Stimulated activated CD4-positive, alpha-beta T cell treated with anti-CD3 and anti-CD28 coated beads, Interleukin-1b, Interleukin-23, amount 100 ng/mL, for 48 hours (primary cell): ENCODE measurements at places on chromosomes 1 and 21.

DNA sequence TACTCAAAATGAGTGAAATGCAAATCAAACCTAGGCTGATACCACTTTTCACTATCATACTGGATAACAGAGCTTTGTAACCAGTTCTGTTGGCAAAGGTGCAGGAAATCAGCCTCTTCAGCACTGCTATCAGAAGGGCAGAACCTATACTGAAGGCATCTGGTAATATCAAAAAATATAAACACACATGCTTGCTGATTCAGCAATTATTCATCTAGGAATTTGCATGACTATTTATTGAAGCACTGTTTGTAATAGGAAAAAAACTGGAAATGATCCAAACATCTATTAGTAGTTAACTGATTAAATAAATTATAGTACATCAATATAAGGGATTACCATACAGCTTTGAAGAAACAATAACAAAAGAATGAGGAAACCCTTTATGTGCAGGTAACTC lies 21.4 kb downstream of the ARHGAP29 start:
- DNase-seq, result no peak

DNA sequence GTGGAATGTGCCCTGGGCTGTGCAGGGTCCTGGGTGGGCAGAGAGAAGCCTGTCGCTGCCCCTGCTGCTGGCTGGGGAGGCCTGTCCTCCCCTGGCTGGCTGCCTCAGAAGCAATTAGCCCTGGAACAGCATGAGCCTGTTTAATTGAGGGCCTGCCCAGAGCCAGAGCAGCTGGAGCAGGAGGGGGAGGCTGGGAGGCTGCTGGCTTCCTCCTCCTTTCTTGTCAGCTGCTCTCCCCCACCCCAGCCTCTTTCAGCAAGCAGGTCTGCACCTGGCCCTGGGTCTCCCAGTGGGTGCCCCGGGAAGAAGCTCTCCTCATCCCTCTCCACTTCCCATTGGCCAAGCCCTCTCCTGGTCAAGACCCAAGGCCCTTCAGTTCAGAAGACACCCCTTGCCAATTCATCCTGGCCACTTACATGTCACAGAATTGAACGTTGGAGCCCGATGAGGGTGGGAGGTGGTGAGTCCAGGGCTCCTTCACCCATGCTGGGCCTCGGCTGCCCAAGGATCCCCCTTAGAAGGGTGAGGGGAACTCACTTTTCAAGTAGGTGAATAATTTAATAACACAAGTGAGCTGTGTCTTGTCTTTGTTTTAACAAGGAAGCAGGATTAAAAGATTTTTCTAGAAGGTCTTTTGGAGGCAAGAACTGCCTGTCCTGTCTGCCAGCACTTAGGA lies 13.2 kb downstream of the AMPD2 start:
- no peak for DNase-seq

GRCh38 chr1:2990376-2991115 lies 30.7 kb upstream of the ACTRT2 start:
- DNase-seq, result no peak

GRCh38 chr1:182786223-182786994 lies 3.2 kb upstream of the NPL start:
- peak; percentile 43 for DNase-seq

DNA sequence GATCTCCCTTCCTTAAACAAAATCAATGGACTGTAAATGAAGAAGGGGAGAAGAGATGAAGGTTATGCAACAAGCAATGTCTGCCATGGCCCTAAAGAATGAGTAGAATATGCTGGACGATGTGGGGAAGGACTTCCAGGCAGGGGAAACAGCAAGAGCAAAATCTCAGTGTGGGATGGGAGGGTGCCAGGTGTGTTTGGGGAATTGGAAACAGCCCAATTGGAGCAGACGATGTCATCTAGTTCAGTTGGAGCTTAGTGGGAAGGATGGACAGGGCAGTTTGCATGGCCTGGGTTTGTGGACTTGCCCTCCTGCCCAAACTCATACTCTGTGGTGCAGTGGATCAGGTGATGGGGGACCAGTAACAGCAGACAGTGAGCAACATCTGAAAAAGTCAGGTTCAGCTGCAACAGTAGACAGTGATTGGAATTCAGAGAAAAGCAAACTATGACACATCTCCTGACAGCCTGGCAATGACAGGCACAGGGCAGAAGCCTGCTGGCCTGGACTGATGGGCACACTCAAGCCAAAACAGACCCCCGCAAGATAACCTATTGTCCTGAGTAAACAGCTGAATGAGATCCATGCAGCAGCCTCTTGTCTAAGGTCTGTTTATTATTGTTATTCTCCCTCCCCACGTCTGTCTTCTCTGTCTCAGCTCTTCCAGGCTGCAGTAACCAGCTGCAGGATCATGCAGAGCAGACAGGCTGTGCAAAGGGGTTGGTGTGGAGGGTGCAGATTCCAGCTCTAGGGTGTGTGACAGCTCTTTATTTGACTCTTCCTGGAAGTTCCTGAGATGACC lies 50.5 kb upstream of the PRELP start:
- DNase-seq, result no peak

DNA sequence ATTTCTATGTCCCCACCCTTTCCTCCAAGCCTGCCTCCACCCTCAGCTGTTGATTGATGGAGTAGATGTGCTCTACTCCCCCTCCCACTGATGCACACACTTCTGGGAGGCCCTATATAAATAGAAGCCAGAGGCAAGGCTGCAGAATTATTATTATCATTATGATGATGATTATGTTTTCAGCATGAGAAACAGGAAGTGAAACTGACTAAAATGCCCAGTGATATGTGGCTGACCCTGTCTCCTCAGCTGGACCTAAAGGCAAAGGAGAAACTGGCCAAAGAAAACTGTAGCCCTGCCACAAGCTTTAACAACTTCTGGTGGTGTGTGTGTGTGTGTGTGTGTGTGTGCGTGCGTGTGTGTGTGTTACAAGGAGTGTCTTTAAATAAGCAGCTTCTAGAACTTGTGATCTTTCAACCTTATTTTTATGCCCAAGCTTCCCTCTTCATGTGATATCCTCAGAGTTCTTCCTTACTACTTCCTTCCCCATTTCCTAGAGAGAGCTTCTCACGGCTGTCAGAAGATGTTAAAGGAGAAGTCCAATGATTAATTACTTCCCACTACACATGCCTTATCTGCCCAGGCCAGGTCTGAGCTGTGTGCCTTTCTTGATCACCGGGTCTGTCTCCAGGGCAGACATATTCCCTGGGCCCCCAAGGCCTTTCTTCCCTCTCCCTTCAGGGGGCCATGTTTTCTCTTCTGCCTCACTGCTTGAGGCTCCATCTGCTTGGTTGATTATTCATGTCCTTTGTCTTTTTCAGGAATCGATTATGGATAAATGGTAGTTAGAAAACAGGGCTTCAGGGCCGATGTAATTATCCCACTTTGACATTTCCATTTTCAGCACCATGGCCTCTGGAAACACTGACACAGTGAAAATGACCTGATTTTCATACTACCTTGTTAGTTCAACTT lies 11.6 kb upstream of the MAPKAPK2 start:
- no peak for DNase-seq

- no peak for DNase-seq
Measured at GRCh38 chr1:80818211-80818610, 982.5 kb upstream of the ADGRL2 start.

GRCh38 chr1:39758556-39759435 lies 12.4 kb downstream of the OXCT2 start:
- no peak for DNase-seq

DNA sequence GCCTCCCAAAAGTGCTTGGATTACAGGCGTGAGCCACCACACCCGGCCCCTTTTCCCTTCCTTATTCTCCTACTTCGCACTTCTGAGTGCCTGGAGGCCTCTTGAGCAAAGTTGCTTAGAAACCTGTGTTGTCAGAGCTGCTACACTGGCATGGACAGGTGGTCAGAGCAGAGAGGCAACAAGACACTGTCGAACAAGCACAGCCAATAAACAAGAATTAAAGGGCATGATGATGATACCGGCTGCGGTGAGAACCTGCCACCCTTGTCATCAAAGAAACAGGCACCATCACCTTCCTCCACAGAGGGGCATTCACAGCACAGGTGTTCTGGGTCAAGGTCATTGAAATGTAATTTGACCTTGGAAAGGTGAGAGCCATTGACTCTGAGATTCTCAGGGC lies 23.3 kb downstream of the STUM start:
- no peak for DNase-seq

DNA sequence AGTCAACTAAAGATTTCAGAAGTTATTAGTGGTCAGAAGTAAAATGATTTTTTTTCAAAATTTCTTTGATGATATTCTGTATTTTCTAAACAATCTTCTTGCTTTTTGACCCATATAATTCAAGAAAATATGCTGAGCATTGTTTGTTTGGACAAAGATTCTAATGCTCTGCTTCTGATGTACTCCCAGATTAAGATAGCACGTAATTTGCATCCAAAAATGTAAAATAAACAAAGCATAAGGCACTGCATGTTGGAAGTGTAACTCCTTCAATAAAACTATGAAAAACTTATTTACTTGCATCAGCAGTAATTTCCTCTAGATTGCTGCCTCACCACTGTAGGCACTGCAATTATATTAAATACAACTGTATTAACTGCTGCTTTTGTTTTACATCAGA lies 1054.1 kb downstream of the TTLL7 start:
- DNase-seq, result no peak

DNA sequence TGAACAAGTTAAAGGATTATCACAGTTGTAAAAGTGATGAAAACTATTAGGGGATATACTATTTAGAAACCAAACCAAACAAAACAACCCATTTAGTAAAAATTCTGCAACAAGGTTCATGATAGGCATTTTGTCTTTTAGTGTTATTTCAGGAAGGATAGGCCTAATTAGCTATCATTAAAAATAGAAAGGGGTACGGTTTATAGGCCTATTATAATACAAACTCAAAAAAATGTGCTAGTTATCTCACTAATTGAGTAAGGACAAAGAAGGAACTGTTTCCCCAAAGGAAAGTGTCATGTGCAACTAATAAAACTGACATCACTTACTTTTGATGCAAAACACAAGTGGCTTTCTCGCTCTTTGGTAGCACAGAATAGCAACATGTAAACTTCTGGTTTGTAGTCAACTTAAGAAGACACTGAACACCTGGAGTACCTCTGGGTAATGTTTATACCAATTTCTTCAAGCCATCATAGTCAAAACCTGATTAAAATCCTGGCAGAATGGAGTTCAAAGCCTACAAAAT lies 28.5 kb downstream of the SLC16A1 start:
- no peak for DNase-seq
